ENCODE measurements at places on chromosomes 12 and 14. TPM values are rescaled to one million over a fixed set of nuclear protein-coding genes. Genes with fewer than 3 reads are reported as not detected.

The GDF3 gene
- total RNA-seq, result 144 TPM

- no peak for DNase-seq
These were observed 10.3 kb downstream of the TWF1 start for GRCh38 chr12:43795716-43796280.

DNA sequence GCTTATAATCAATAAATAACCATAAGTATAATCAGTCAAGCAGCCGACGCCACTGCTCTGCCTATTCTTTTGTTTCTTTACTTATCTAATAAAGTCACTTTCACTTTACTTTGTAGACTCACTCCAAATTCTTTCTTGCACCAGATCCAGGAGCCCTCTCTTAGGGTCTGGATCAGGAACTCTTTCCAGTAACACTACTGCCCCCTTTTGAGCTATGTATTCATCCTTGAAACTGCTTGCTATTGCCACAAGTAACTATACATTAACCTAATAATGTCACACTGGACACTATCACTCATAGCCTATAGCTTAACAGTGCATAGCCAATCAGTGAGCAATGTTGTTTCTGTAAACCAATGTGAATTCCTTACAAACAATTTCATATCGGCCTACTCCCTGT lies 2.8 kb upstream of the NID2 start:
- no peak for DNase-seq

- no peak for DNase-seq
These were observed 34.6 kb downstream of the LMNTD1 start for GRCh38 chr12:25518512-25518911.

DNA sequence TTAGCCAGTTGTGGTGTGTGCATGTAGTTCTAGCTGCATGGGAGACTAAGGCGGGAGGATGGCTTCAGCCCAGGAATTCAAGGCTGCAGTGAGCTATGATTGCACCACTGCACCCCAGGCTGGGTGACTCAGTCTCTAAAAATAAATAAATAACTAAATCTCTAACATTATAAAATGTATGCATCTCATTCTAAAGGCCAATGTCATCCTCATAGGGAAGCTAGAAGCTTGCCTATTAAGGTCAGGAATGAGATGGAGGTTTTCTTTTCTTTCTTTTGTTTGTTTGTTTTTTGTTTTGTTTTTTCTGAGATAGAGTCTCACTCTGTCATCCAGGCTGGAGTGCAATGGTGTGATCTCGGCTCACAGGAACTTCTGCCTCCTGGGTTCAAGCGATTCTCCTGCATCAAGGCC lies 48.8 kb upstream of the PAPLN start:
- DNase-seq, result no peak

The SELPLG gene
- 0.10 TPM for total RNA-seq

GRCh38 chr12:97597031-97597751 lies 134.6 kb downstream of the RMST start:
- no peak for DNase-seq

GRCh38 chr12:12839873-12840579 lies 26.9 kb downstream of the DDX47 start:
- no peak for DNase-seq

DNA sequence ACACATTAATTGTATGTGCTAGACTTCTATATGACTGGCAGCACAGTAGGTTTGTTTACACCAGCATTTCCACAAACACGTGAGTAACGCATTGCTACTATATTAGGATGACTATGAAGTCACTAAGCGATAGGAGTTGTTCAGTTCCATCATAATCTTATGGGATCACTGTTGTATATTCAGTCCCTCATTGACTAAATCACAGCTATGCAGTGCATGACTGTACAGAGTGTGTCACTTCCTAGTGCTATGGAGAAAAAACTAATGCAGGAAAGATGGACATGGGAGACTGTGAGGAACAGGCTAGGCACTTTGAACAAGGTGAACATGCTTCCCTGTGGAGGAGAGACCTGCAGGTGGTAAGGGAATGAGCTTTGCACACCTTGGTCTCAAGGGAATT lies 259.8 kb downstream of the NUAK1 start:
- no peak for DNase-seq

DNA sequence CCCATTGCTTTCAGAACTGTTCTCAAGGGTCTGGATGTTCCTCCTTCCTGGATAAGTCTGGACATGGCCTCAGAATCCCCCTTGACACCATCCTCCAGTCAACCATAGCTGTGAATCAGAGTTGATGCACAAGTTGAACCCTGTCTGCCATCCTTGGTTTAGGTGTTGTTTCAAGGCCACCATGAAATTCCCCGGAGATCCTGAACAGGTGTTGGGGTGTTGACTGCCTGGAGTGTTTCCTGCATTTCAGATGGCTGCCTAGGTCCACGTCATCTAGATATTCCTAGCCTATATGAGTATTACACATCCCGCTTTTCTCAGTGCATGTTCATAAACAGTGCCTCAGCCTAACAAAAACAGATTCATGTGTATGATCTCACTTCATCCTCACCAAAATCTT lies 86.7 kb upstream of the PWP1 start:
- no peak for DNase-seq

- no peak for DNase-seq
These were observed 11.0 kb downstream of the ASB2 start for GRCh38 chr14:93965287-93965821.

- DNase-seq, result no peak
These were observed 94.8 kb downstream of the SLC24A4 start for GRCh38 chr14:92417759-92418158.

DNA sequence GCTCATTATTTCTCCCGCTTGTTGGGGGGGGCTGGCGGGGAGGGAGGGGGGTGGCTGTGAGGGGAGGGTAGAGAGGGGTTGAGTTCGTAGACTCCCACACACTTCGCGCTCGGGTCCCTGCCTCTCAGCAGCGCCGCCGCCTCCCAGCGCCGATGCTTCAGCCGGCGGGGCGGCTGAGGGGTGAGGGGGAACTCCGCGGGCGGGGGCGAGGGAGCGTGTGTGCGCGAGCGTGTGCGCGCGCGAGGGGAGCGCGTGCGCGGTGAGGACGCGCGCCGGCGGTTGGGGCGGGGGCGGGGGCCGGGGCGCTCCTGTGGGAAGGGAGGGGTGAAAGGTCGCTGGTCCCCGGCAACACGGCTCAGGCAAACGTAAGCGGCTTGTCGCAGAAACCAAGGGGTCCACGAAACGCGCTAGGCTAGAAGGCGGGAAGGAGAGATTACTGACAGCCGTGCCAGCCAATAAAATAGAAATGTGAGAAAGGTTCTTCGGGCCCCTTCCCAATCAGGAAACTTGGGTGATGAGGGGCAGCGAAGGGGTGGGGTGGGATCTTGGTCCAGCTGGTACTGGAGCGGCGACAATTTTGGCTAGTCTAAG lies 343 bp upstream of the NOVA1 start:
- DNase-seq, result peak; percentile 87

DNA sequence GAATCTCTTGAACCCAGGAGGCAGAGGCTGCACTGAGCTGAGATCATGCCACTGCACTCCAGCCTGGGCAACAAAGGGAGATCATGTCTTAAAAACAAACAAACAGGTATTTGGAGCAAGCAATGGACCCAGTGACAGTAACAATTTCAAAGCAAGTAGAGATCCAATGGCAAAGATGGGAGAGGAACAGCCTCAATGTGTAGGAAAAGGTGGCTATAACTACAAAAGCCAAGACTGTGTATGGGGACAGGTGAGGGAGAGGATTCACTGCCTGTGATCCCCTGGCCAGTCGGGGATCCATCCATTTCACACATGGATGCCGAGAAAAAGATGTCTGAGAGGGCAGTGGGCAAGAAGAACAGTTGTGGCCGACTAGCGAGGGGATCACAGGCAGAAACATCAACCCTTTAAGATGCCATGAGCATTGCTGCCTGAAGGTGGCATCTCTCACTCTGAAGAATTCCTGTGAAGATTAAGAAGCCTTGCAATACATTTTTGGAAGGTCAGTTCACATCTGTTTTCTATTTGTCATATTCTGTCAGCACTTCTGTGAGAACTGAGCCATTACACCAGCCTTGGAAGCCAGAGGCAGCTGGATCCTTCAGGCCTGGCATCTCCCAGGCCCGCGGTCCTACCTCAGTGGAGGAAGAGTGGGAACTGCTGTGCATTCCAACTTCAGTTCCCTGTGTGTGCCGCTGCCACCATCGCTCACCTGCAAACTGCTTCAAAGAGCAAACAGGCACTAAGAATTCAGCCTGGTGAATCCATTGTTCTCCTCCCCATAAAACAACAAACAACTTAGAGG lies 54.5 kb upstream of the FRS2 start:
- DNase-seq, result peak; percentile 44

GRCh38 chr14:72052356-72052755 lies 120.1 kb downstream of the RGS6 start:
- DNase-seq, result no peak

DNA sequence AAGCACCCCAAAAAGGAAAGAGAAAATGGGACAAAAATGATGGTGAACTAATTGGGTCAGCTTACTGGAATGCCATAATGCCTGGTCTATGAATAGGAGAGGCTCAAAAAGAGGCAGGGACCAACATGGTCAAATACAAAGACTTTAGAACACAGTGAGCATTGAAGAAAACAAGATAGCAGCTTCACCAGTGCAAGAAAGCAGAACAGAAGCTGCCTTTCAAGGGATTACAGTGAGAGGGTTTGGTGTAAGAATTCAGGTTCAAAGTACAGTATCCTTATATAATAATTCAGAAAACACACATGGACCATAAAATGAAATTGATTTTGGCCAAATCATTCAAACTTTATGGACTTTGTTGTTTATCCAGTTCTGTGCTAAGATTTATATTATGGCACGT lies 162.1 kb downstream of the NAV3 start:
- no peak for DNase-seq

The SLC6A12 gene
- total RNA-seq, result not detected

The YARS2 gene
- total RNA-seq, result 85.8 TPM

GRCh38 chr14:93268406-93268805 lies 61.4 kb downstream of the UBR7 start:
- DNase-seq, result no peak

The CPNE8 gene
- 10.9 TPM for total RNA-seq

DNA sequence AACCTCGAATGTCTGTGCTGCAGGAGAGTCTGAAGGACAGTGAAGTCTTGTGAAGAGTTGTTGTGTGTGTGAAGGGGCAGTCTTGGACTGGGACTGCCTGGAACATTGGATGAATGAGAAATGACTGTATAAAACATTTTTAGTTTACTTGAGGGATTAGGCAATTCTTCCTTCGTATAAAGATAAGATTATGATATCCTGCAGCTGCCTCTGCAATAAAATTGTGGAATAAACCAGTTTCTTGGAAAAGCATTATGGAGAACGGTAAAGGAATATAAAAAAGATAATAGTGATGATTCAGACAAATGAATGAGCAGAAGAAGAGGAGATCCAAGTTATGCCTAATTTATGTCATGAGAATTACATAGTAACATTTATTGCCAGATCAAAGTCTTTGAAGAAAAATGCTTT lies 30.9 kb upstream of the LUM start:
- no peak for DNase-seq

- no peak for DNase-seq
These were observed 1535.9 kb upstream of the FLRT2 start for GRCh38 chr14:83994020-83994419.

DNA sequence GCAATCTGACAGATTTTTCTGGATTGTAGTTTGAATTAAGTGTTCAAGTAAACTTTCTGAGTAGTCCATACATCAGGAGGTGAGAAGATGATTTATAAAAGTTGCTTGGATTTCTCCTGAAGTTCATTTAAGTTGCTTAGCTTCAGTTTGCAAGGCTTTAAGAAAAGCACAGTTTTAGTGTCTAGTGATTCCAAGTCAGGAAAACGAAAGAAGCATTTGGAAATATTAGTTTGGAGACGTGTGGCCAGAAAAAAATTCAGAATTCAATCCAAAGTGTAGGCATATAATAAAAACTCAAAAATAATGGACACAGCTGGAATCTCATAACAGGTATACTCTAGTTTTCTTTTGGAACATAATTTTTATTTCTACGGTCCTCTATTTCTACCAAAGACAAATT lies 25.5 kb upstream of the PRICKLE1 start:
- no peak for DNase-seq

DNA sequence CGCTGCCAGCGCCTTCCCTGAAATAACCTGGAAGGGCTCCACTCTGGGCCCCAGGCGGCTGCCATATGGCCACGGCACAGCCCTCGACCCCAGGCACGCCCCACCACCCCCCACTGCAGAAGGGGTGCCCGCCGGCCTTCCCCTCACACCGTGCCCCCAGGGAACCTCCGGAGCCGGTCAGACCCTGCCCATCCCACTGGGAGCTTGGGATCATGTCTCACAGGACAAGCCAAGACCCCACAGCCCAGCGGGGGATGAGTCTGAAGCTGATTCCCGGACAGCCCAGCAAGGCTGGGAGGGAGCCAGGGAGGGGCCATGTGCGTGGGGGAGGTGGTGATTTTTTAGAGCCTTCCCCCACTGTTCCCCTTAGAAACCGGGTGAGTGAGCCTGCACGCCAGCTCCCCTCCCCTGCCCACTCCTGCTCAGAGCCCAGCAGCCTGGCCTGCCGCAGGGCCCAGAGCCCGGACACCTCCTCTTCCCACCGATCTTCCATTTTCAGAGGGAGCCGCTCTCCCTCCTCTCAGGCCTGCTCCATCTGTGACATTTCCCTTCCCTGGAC lies 1.4 kb downstream of the RIMBP2 start:
- peak; percentile 62 for DNase-seq

- DNase-seq, result no peak
These were observed 8.2 kb upstream of the LYZ start for GRCh38 chr12:69339999-69340398.

- DNase-seq, result no peak
These were observed 65.3 kb downstream of the FOXN3 start for GRCh38 chr14:89351516-89352404.

DNA sequence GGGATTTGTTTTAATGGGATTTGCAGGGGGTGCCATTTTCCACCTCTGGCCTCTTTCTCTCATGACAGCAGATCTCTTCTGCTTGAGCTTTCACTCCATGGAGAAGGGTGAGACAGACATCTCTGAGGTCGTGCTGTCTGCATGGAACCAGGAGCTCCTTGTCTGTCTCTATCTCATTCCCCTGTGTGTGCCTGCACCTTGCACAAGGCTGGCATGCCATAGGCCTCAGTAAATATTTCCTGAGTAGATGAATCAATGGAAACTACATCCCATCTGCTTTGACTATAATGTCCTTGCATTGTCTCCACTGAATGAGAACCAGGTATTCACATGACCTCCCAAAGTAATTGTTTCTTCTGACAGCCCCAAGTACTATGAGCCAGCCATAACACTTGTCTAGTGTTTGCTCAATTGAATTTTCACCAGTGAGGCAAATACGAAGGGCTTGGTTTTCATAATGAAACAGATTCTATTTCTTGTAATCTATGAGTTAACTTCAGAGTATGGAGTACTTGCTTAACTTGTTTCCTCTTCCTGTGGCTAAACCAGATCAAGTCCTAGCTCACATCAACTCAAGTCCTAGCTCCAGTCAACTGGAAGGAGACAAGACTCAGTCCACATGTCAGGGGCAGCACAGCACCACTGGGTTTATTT lies 32.3 kb downstream of the KCNK13 start:
- DNase-seq, result no peak

GRCh38 chr12:23561364-23562345 lies 387.8 kb downstream of the SOX5 start:
- peak; percentile 4 for DNase-seq

GRCh38 chr14:54465654-54466053 lies 23.1 kb downstream of the GMFB start:
- no peak for DNase-seq

The DHRS2 gene
- 1.1 TPM for total RNA-seq

The ABCC9 gene
- not detected for total RNA-seq

GRCh38 chr12:105860561-105861207 lies 278.1 kb downstream of the NUAK1 start:
- DNase-seq, result no peak

The SERPINA9 gene
- not detected for total RNA-seq

The CLEC9A gene
- total RNA-seq, result not detected

- no peak for DNase-seq
These were observed 31.5 kb upstream of the ANO6 start for GRCh38 chr12:45184147-45184963.

- no peak for DNase-seq
These were observed 234.8 kb downstream of the PIK3C2G start for GRCh38 chr12:18496156-18496555.
